ENCODE measurements at places on chromosomes 6 and 20.

DNA sequence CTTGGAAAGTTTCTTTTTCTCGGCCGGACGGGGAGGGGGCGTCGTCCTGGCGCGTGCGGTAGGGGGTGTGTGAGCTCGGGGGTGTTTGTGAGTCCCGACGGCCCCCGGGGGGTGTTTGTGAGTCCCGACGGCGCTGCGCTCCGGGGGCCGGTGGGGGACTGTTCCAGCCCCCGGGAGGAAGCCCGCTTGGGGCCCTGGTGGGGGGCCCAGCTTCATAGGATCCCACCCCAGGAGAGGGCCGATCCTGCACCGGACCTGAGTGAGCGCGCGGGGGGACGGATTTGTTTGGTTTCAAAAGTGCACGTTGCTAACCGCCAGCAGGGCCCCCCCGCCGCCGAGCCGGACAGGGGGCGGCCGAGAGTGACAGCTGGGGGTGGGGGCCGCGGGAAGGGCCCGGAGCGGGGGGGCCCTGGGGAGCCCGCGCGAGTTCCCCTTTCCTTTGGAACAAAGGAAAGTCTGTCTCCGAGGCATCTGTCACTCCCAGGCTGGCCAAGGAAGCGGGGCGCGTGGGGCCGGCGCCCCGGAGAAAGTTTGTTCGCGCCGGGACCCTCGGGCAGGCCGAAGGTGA, 485 bp downstream of the TGIF2 start:
- DNase-seq: no peak

DNA sequence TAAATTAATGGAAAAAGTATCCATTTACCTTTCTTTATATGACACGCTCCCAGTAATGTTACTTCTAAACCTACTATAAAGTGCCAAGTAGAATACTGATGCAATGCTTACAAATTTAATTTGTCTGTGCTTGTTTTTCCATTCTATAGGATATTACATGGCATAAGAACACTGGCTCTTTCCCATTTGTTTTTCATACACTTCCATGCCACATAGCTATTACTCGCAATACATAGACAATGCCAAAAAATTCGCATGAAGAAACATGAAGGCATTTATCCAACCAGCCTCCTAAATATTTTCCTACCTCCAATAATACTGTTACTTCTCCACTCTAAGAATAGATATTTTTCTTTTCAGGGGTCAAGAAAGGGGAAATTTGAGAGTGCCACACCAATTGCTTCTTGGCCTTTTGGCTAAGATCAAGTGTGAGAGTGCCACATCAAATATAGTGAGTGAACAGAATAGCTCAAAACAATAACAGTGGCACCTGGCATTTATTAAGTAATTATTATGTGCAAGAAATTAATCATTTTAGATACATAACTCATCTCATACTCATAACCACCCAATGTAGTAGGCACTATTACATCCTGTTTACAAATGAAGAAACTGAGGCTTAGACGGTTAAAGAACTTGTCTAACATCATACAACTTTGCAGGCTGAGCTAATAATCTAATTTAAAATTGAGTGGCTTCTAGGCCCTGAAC, 845 bp upstream of the DST start:
- no peak for DNase-seq

- DNase-seq: no peak
Observed at GRCh38 chr6:68086199-68086598, 548.9 kb upstream of the ADGRB3 start.

- DNase-seq: peak; percentile 41
Observed at GRCh38 chr6:2353412-2354137, 108.2 kb upstream of the GMDS start.

DNA sequence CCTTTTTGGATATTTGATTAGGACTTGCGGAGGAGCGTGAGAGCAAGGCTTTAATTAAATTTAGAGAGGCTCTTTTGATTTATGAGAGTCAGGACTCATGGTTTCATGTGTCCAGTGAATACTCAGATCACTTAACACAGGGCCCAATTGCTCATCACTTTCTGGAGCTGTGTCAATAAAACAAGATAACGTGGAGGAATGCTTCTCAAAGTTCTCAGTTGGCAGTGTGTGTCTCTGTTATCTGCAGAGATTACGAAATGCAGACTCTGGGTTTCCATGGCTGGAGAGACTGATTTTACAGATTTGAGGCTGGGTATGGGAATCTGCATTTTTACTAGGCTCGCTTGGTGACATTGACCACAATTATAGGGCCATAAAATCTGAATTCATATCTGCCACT, 335.8 kb upstream of the FLRT3 start:
- DNase-seq: no peak

GRCh38 chr6:11791354-11792107, 12.9 kb upstream of the ADTRP start:
- DNase-seq: peak; percentile 11

- DNase-seq: peak; percentile 53
Observed at GRCh38 chr6:119347466-119348095, 2.0 kb downstream of the MAN1A1 start.

DNA sequence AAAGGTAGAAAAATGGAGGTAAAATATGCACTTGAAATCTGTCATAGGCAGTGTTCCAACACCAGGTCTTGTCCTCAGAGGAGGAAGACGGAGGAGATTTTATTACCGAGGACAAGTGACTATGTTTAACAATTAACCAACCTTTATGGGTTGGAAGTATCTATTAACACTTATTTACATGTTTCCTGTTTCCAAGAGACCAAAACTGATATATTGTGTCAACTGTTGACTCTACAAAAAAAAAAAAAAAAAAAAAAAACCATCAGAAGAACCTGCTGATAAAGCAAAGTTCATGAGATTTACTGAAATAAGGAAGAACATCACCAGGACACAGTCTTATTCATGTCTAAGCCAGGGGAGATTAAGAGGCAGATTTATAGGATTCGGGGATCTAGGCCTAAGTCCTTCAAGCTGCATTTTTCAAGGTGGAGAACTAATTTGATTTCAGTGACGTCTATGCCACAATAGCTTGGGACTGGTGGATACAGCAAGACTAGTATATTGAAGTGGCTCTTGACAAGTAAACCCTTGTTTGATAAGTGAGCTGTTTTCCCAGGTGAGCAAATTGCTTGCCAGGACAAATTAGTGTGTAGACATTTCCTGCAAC, 126.6 kb upstream of the NAA20 start:
- no peak for DNase-seq

- DNase-seq: no peak
Observed at GRCh38 chr6:111745636-111746035, 127.6 kb downstream of the FYN start.

DNA sequence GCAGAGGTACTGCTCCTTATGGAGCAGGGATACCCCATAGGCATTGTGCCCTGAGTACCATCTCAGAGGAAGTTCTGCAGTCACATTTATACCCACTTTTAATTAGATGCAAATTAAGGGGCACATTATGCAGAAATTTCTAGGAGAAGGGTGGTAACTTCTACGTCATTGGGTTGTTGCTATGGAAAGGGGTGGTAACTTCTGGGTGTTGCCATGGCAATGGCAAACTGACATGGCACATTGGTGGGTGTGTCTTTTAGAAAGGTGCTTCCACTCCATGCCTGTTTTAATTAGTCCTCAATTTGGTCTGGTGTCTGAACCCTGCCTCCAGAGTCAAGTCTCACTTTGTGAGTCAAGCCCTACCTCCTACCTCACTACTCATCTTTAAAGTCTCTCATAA, 42.0 kb downstream of the RSPO3 start:
- DNase-seq: no peak

DNA sequence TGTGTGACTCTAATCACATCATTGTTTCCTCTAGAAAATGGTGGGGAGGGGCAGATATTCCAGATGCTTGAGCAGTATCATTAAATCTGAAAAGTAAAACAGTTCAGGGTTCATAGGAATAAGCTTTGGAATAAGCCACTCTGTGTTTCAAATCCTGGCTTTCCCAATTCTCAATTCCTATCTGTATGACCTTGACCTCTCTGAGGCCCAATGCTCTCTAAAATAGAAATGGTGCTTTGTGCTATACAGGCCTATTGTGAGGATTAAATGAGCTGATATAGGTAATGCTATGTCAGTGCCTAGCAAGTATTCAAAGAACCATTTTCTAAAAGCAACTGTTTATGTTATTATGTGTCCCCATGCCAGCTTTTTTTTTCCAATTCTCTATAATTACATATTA, 209.0 kb upstream of the PRSS16 start:
- DNase-seq: no peak

DNA sequence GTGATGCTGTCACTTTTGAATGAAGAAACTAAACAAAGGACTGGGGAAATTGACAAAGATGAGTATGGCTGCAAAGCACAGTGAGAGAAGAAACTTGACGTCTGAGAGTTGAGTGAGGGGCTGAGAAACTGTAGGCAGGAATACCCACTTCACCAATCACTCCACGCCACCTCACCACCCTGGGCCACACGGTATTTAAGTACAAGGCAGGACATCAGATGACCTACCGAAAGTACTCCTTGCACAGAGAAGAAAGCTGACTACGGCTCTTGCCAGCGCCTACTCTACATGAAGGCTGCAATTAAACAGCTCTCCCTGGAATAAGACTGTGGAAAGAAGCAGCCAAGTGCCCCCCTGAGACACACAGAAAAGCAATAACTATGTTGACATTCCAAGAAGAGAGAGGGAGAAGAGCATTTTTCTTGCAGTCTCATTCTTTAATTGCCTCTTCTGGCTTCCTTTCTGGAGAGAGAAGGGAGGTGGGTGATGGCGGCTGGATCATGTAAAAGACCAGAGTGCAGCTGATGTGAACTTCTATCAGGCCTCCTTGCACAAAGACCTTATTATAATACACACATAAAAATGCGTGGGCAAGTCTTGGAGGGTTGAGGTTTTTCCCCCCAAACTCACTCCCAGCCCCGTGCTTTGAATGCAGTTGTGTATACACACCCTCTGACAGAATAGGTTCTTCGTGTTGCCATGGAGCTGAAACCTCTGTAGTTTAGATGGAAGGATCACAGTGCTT, 44.6 kb downstream of the HIVEP2 start:
- no peak for DNase-seq

GRCh38 chr20:7624886-7625285, 315.4 kb downstream of the HAO1 start:
- DNase-seq: no peak

DNA sequence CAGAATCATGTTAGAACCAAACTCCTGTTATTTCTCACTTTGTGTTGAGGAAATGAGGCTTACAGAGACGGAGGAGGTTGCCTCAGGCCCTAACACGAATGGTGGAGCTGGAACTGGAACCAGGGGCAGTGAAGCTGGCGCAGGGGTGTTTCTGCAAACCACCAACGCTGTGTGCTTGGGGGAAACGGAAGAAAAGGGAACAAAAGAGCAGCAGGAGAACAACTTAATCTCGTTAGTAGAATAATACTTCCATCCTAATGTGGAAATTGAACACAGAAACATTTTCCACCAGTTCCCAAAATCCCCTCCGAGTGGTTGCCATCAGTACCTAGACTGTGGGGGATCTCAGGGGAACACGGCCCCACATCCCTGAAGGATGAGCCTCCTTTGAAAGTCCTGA, 103.4 kb upstream of the FRMD1 start:
- DNase-seq: no peak

DNA sequence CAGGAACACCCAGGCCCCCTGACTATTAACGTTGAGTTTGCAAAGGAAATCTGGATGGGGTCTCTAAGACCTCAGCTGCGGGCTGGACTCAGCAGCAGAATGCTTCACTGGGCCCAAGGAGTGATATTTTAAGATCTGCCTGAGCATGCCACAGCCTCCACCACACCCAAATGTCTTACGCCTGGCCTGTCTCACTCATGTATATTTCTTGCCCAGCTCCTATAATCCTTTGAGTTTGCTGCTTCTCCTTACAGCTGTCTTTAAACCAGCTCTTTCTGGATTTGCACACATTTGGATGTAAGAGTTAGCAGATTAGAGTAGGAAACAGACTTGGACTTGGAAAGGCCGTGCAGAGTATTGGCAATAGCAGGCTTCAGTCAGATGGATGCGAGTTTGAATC, 16.4 kb downstream of the CASS4 start:
- no peak for DNase-seq

- peak; percentile 58 for DNase-seq
Observed at GRCh38 chr6:37260444-37260843, 2.5 kb upstream of the TMEM217 start.

DNA sequence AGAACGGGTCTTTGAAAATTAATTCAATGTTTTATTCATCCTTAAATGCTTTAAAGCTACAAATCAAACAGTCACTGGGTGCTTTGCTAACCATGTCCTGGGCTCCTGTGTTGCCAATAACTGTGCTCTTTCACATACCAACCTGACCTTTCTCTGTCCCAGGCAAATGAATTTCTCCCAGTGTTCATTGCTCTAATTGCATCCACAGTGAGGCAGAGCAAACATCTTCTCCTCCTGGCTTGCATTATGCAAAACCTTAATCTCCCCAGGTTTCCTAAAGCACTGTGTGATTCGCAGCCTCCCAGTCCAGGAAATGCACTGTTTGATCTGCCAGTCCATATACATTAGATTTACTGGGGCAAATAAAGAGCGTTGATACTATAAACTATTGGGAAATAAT, 219.0 kb downstream of the PREX1 start:
- DNase-seq: no peak

DNA sequence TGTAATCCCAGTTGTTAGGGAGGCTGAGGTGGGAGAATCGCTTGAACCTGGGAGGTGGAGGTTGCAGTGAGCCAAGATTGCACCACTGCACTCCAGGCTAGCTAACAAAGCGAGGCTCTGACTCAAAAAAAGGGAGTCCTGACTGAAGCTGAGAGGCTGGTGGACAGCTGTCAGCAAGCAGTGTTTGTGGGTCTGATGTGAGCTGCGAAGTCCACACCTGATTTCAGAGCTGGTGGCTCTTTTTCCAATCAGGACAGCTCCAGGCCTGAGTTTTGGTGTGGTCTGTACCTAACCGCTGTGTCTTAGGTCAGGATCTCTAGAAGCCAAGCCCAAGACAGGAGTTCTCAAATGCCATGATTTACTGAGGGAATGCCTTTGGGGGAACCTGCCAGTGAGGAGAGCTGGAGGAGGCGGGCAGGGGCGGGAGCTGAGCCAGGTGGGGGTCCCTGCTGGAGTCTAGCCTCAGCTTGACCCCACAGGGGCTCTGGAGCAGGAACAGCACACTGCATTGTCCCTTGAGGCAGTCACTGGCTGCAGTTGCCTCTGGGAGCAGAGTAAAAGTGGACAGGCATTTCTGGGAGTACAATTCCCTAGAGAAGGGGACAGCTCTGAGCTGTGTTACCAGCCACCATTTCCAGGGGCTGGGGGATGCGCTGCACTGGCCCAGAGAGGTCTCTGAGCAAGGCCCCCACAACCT, 5.0 kb downstream of the GFRA4 start:
- no peak for DNase-seq

DNA sequence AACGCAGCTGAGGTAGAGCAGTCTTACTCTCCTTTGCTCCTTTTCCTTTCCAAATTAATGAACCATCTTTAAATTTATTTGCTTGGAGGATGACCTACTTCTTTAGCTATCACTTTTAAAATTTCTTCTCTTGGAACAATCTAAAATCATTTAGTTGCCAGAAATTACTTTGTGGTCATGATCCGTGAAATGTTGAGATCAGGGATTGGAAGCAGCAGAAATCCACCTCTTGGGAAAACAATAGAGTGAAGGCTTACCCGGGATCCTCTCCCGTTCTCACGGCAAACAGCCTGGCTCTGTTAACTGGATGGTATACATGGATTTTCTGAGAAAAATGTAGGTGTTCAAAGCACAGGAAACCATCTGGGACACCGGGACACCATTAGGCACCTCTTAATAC, 7.7 kb downstream of the AKAP12 start:
- no peak for DNase-seq

- no peak for DNase-seq
Observed at GRCh38 chr6:145209272-145209671, 526.0 kb downstream of the EPM2A start.

Data from activated CD4-positive, alpha-beta T cell treated with anti-CD3 and anti-CD28 coated beads, Interleukin-2, amount 50 U/mL, for 16 hours (primary cell).